ENCODE measurements at places on chromosomes 3 and 15. TPM values are rescaled to one million over a fixed set of nuclear protein-coding genes. Genes with fewer than 3 reads are reported as not detected.

The CASR gene
- not detected for total RNA-seq

The ULK4 gene
- total RNA-seq, result 10.9 TPM

The SLC2A2 gene
- total RNA-seq, result not detected

The ECT2 gene
- 97.0 TPM for total RNA-seq
